Transverse colon (tissue), 4 donors: ENCODE measurements at places on chromosomes 1 and 21.

DNA sequence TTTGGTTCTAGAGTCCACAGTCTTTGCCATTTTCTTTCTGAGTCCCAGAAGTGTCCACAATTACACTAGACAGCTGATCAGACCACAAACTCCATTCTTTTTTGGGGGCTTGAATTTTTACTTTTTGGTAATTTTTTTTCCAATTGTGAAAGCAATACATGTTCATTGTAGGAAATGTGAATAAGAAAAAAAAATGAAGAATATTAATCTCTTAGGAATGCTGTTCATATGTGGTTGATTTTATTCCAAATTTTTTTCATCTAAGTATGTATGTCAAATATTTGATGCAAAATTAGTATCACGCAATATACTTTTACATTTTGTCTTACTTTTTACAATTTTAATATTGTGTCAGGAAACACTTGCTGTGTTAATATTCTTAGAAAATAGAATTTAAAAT lies 76.4 kb upstream of the ETS2 start:
- no peak for DNase-seq

GRCh38 chr1:244246334-244246733 lies 195.3 kb downstream of the ZBTB18 start:
- no peak for DNase-seq

DNA sequence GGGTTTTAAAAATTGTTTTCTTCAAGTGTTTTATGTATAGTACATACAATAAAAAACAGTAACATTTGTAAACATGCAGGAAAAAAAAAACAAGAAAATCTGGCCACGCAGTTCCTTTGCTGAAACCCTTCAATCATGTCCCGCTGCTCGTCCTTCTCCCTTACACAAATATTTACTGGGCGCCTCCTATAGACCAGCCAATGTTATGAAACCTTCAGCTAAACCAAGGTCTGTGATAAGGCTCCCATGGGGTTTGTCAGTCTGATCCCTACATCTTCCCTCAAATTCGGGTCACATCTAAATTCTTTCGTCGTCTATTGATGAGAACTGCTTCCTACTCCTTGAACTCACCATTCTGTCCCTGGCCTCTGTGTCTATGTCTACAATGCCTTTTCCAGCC lies 583.9 kb downstream of the SMYD3 start:
- no peak for DNase-seq

GRCh38 chr1:245118806-245119205 lies 36.0 kb upstream of the KIF26B start:
- DNase-seq = no peak

GRCh38 chr1:240242601-240243144 lies 151.0 kb downstream of the FMN2 start:
- DNase-seq = no peak

DNA sequence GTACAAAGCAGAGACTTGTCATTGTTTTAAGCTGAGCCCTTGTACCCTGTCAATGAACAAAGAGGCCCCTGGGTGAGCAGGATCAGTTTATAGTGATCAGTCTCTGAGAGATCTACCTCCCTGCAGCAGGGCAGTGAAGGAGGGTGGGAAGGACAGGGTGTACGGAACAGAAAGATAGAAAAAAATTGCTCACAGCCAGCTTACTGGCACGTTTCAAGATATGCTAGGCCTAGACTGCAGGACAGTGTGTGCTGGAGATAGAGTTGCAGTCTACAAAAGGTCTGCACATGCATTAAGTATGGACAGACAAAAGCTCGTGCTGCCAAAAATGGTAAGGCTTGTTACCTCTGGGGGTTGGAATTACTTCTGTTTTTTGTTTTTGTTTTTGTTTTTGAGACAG lies 34.6 kb downstream of the OVAAL start:
- no peak for DNase-seq

GRCh38 chr1:58660105-58660504 lies 39.8 kb downstream of the MYSM1 start:
- no peak for DNase-seq

GRCh38 chr1:216723274-216723780 lies at the start of gene ESRRG:
Gene ESRRG (minus strand): TSS chr1:216723429. CDS start chr1:216723299, 130 bp downstream.
- DNase-seq = peak; percentile 43

GRCh38 chr1:174013864-174014418 lies 8.2 kb downstream of the RC3H1 start:
- DNase-seq = no peak

- no peak for DNase-seq
Observed at GRCh38 chr21:30444204-30444603, 4.1 kb downstream of the KRTAP15-1 start.

GRCh38 chr1:109792056-109792831 lies 28.5 kb upstream of the EPS8L3 start:
- peak; percentile 67 for DNase-seq

DNA sequence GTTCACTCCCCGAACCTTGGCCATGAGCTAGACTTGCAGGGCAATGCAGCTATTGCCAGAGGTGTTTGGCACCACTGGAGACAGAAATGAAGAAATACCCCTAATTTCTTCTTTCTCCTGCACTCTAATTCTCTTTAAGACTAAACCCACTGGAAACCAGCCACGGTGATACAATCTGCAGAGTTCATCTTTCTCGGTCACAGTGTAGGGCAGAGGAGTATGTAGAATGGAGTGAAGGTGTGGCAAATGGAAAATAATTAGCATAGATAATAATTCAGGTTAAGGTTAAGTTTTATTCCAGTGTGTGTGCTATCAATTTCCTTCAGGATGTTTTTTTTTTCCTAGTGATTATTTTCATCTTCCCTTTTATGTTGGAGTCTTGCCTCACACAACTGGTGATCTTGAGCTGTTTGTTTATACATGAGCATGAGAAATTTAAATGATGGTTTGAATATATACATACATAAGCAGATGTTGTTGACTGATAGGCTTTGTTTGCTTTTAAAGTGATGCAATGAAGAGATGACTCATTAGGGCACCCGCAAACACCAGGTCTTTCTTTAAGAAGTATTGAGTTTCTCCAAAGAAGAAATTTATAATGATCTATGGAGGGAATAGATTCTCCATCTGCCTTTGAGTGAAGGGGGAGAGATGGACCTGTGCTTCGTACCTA lies 81.9 kb downstream of the SPATA17 start:
- no peak for DNase-seq

GRCh38 chr1:2229911-2230731 lies 2.0 kb downstream of the SKI start:
- DNase-seq = no peak

DNA sequence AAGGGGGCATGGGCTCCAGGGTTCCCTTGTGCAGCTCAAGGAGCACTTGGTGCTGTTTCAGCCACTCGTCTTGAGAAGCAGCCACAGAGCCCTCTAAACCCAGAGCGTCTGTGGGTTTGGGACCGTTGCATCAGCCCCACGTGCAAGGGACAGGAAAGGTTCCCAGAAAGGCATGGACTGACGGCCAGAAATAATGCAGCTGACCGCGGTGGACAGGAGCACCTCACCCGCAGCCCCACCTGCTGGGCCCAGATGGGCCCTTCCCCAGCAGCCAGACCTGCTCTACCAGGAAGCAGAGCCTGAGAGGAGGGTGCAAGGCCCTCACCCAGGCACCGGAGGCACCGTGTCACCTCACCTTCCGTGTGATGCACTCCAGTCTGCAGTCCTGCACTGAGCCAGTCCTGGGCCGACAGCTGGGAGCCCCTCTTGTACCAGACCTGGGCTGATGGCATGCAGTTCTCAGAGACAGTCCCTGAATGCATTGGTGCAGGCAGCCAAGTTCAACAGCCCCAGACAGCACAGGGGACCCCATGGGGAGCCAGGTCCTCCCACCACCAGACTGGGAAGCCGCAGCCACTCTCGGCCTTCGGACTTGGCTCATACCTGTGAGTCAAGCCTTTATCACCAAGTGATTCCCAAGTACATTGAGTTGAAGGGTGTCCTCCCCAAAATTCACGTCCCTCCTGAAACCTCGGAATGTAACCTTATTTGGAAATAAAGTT lies 4.8 kb upstream of the TFF3 start:
- DNase-seq = no peak

DNA sequence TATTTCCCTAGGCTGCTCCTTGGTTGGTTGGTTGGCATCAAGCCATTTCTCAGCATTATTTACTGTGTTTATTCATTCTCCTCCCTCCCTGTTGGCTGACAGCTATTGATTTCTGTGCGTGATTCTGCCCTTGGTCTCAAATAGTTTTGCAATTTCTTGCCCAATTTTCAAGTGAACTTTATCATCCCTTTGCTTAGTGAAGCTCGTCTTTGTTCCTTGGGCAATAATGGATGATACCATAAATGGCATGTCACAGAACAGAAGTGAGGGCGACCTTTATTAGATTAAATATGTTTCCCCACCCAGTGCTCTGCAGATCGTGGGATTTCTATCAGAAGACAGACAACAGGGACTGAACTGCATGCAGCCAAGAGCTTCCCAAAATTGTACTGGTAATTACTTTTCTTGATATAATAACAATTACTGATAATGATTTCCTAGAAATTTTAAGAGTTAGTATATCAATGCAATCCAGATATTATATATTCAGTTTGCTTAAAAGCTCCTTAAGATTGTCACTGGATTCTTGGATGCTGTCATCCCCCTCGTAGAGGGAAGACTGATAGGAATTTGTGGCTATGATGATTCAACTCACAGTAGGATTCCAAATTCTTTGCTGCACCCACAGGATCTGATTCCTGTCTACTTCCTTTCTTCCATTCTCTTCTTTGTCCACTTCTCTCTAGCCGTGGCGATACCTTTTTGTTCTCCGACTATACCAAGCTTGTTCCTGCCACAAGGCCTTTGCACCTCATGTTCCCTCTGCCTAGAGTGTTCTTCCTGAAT lies 122.1 kb upstream of the KAZN start:
- DNase-seq = no peak

- no peak for DNase-seq
Observed at GRCh38 chr1:202703191-202703590, 7.1 kb downstream of the SYT2 start.

- DNase-seq = no peak
Observed at GRCh38 chr1:162753001-162753658, 37.4 kb upstream of the HSD17B7 start.

DNA sequence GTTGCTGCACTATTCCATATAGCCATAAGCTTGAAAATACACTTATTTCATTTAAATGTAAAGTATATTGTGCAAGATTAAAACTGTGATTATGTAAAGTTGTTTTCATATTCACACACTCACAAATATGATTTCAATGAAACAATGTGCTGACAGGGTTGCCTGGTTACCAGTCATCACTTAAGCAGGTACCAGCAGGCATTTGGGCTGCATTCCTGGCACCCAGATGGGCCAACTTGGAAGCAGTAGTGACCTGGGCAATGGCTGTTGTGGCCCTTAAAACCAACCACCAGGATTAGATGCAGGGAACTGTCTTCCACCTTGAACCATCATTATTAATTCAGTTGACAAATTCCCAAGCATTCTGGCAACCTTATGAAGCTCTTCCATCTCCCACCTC lies 45.0 kb upstream of the RASAL2 start:
- DNase-seq = no peak

DNA sequence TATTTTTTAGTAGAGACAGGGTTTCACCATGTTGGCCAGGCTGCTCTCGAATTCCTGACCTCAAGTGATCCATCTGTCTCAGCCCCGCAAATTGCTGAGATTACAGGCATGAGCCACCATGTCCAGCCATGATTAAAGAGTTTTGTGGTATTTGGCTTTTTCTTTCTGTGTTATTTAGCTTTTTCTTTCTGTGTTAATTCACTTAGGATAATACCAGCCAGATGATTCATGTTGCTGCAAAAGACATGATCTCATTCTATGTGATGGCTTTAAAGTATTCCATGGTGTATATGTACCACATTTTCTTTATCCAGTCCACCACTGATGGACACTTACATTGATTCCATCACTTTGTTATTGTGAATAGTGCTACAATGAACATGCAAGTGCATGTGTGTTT lies 1135.2 kb downstream of the AMY1C start:
- no peak for DNase-seq

DNA sequence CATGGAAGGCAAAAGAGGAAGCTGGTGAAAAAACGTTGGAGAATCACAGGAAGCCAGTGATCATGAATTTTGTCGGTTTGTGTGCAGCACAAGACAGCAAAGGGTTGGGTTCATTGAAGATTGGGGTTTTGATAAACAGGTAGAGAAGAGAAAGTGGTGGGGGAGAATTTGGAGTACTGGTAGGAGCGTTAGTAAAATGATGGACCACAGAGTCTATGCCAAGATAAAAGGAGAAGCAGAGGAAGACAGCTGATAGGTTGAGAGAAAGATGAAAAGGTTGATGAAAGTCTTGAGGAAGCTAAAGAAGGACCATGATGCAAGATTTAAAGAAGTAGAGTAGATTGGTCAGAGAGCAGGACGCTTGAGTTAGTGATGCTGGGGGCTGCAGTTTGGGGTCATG lies 156.8 kb upstream of the POU3F1 start:
- DNase-seq = no peak

DNA sequence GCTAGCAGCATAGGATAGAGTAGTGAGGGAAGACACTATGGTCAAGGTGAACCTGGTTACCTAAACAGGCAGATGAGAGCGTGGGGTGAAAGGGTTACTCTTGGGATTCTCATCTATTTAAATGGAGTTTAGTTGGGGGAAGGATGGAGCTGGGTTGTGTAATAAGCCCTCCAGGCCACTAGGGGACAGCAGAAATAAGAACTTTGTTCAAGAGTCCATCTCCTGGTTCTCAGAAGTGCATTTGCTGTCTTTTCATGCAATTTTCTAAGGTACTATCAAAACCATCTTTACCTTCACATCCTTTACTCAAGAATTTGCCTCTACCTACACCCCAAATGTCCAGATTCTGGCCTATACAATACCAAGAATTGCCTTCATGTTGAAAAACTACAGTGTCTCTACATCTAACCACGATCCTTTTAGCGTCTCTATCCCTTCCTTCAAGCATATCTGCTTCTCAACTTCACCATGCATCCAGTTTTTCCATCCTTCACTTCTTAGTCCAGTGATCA lies 28.0 kb downstream of the SLAMF1 start:
- no peak for DNase-seq

- no peak for DNase-seq
Observed at GRCh38 chr1:157403203-157403602, 149.1 kb downstream of the FCRL5 start.

GRCh38 chr1:151419819-151420218 lies 20.4 kb downstream of the PSMB4 start:
- no peak for DNase-seq

GRCh38 chr1:8266436-8267165 lies 51.3 kb upstream of the SLC45A1 start:
- DNase-seq = no peak

DNA sequence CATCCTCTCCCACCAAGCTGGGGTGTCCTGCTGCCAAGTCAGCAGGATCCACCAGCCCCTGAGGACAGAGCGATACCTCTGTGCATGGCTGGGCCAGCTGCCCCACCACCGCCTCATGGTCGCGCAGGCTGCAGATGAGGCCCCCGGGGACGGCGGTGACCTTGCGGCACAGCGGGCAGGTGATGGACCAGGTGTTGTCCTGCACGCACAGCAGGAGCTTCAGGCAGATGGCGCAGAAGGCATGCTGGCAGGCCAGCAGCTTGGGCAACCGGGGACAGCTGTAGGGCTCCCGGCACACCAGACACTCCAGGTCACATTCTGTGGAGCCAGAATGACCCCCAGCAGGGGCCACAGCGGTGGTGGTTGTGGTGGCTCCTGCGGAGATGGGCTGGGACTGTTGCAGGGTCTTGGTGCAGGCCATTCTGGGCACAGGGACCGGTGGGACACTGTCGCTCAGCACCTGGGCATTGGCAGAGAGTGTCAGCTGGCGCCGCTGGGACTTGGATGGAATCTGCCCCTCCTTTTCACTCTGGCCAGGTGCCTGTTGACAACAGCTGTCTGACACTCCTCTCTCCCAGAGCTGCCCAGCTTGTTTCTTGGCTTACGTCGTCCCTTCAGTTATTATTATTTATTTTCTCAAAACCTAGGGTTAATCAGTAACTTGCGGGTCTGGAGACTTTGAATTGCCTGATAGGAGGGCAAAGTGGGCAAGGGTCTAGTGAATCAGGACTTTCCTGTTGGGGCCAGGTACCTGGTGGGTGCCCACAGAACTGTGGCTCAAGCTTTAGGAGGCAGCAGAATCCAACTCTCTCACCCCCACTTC lies at the start of gene RNF186:
Gene RNF186, minus strand, starts transcription at position 603 of the 823 bp plus-strand sequence. Its CDS starts 182 bp downstream, at position 421.
- peak; percentile 89 for DNase-seq
